ENCODE measurements at places on chromosomes 12 and 14.

DNA sequence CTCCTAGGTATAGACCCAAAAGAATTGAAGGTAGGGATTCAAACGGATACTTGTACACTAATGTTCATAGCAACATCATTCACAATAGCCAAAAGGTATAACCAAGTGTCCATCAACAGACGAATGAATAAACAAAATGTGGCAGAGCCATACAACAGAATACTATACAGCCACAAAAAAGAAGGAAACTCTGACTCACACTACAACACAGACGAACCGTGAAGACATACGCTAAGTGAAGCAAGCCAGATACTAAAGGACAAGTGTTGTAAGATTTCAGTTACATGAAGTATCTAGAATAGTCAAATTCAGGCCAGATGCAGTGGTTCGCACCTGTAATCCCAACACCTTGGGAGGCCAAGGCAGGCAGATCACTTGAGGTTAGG is 19.1 kb downstream of the CAMKK2 start:
- DNase-seq = no peak

DNA sequence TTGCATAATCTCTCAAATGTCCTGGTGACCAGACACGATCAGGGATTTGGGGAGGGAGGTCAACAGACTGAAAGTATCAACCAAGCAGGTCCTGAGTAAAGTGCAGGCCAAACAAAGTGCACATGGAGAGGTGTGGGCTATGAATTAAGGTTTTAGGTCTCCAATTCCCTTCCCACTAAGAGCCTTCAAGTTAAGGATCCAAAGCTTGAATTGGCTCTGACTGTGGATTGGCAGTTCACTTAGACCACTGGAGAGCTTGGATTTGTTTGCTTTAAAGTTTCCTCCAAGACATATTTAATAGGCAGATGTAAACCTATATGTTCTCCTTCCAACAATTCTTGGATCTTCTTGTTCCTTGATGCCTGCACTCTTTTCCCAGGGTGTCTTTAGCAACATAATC is 129.6 kb upstream of the IGF1 start:
- no peak for DNase-seq

DNA sequence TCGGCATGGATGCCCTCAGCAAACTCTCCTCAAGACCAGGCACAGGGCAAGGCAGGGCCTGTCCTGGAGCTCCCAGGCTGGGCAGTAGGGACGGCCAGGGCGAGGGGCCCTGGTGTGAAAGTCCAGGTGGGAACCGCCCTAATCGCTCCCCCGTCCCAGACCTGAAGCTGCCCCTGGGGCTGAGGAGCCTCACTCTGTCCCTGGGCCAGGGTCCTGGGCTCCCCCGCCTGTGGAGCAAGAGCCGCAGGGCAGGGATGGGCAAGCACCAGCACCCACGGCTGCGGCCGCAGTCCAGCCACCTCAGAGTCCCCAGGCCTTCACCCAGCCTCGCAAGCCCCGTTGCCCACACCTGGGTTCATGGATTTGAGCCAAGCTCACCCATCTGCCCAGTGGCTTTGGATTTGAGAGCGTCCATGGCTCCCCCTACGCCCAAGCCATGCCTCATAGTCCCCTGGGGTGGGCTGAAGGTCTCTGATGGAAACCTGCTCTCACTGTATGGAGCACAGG is 102.4 kb upstream of the C14orf180 start:
- DNase-seq = no peak

GRCh38 chr14:95993768-95994592 is 45.2 kb upstream of the C14orf132 start:
- peak; percentile 4 for DNase-seq

GRCh38 chr14:37597914-37598746 is 2.7 kb downstream of the TTC6 start:
- no peak for DNase-seq

DNA sequence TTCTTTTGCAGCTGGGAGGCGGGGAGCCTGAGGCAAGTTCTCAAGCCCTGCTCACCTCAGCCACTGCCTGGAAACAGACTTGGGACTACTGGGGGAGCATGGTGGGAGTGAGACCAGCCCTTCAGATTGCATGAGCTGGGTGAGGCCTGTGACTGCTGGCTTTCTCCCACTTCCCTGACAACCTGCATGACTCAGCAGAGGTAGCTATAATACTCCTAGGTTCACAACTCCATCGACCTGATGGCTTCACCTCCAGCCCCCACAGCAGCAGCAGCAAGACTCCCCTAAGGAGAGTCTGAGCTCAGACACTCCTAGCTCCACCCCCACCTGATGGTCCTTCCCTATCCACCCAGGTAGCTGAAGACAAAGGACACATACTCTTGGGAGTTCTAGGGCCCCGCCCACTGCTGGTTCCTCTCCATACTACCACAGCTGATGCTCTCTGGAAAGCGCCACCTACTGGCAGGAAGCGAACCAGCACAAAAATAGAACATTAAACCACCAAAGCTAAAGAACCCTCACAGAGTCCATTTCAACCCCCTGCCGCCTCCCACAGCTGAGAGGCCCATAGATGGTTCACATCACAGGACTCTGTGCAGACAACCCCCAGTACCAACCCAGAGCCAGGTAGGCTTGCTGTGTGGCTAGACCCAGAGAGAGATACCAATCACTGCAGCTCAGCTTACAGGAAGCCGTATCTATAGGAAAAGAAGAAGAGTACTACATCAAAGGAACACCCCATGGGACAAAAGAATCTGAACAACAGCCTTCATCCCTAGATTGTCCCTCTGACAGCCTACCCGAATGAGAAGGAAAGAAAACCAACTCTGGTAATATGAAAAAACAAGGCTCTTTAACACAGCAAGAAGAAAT is 68.7 kb downstream of the RPAP3 start:
- no peak for DNase-seq

All from AG09309 (cell line).